ENCODE measurements at places on chromosomes 6 and 20.

GRCh38 chr6:170522565-170523183 is 30.4 kb downstream of the PSMB1 start:
- DNase-seq, result peak; percentile 22

DNA sequence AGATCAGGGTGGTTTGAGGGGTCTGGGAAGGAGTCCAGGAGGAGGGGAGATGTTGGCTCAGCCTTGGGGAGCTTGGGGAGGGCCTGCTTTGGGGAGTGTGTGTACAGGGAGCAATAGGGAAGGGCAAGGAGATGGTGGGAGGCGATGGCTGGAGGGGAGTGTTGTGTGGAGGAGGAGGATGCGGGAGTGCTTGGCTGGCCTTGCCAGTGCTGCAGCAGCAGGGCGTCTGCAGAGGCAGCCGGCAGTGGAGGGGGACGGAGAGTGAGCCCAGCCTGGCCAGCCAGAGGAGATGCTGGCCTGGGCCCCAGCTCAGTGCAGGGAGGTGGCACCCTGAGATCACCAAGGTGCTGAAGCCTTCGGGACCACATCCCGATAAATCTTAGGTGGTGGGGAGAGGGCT is 3.9 kb downstream of the IP6K3 start:
- no peak for DNase-seq

DNA sequence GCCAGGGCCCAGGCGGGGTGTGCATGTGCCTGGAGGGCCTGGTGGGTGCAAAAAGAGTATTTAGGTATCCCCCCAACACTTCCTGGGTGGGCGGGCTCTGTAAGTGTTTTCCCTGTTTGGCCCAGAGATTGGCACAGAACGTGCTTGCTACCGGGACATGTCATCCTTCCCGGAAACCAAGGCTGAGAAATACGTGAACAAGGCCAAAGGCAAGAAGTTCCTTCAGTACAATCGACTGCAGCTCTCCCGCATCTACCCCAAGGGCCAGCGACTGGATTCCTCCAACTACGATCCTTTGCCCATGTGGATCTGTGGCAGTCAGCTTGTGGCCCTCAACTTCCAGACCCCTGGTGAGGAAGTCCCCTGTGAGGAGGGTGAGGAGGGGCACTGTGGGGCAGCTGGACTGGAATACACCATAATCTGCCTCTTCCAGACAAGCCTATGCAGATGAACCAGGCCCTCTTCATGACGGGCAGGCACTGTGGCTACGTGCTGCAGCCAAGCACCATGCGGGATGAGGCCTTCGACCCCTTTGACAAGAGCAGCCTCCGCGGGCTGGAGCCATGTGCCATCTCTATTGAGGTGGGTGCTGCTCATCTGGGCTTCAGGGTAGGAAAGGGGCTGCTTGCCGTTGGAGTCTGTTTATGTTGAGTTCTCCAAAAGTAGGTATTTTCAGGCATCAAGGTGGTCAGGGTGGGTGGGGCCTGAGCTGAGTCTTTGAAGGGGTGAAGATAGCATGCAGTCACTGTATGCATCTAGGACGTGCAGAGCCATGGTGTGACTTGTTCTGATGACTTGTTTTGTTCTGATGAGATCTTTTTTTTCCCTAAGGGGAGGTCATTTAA is 35.2 kb downstream of the PLCG1 start:
- no peak for DNase-seq

DNA sequence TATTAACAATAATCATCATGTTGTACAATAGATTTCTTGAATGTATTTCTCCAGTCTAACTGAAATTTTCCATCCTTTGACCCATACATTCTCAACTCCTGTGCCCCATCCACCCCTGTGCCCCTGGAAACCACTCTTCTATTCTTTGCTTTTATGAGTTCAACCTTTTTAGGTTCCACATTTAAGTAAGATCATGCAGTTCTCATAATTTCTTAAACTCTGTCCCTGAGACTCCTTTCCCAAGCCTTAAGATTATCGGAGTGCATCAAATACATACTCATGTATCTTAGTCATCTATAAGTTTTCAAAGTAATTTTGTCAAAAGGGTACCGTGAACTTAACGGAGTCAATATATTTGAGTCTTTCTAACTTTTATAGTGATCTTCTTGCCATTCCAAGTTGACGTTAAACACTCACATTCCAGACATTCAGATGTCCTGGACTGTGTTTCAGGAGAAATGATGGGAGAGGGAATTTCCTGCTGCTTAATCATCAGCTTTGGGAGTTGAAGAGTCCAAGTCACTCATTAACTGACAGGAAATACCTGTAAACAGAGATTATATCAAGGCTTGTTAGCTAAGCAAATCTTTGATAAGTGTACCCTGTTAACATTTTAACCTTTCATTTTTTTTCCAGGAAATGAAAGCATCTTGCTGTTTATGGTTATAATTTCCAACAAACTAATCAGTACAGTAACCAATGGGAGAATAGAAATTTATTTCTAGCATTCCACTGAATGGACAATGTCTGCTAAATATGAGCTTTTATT is 73.3 kb downstream of the ADGRG6 start:
- DNase-seq, result peak; percentile 92

- DNase-seq, result no peak
These were observed 199.8 kb upstream of the SASH1 start for GRCh38 chr6:148142821-148143220.

GRCh38 chr6:25486550-25486949 is 165.5 kb upstream of the SCGN start:
- DNase-seq, result peak; percentile 28

DNA sequence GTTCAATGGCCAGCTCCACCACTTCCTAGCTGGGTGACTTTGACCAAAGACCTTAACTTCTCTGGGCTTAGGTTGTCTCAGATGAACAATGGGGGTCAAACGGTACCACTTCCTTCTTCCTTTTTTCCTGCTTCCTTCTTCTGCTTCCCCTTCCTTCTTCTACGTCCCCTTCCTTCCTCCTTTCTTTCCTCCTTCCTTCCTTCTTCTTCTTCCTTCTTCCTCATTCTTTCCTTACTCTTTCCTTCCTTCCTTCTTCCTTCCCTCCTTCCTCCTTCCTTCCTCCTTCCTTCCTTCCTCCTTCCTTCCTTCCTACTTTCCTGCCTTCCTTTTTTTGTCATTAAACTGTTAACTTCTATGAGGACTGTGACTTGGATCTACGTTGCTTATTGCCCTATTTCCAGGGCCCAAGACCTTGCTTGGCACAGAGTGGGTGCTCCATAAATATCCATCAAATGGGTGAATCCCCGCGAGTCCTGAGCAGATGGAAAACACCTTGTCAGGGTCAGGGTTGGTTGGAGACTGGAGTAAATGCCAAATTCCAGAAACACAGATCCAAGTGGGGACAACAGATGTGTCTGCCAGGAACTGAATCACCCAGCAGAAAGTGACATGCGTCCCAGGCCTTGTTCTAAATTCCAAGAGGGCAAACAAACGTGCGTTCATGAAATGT is 243.3 kb downstream of the PREX1 start:
- no peak for DNase-seq

- DNase-seq, result no peak
These were observed 64.4 kb downstream of the EZR start for GRCh38 chr6:158754738-158755137.

GRCh38 chr6:126770176-126770575 is 348.3 kb upstream of the RSPO3 start:
- DNase-seq, result no peak

DNA sequence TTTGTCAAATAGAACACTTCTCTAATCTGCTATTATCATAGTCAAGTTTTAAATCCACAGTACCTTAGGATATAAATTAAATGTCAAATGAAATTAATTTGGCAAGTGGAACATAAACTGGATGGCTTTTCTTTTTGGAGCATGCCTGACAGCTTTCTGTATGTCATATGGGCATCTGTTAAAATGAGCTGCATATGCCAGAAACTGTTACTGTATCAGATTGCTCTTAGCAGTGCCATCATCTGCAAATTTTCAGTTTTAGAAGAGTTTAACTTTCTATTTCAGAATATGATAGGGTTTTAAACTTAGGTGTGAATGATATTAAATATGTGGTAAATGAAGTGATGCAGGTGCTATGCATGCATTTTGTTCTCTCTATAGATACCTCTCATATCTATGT is 3.4 kb upstream of the EEF1E1 start:
- no peak for DNase-seq

GRCh38 chr6:56550301-56550700 is 92.4 kb downstream of the DST start:
- no peak for DNase-seq

GRCh38 chr20:11870411-11870810 is 47.3 kb upstream of the BTBD3 start:
- DNase-seq, result no peak

DNA sequence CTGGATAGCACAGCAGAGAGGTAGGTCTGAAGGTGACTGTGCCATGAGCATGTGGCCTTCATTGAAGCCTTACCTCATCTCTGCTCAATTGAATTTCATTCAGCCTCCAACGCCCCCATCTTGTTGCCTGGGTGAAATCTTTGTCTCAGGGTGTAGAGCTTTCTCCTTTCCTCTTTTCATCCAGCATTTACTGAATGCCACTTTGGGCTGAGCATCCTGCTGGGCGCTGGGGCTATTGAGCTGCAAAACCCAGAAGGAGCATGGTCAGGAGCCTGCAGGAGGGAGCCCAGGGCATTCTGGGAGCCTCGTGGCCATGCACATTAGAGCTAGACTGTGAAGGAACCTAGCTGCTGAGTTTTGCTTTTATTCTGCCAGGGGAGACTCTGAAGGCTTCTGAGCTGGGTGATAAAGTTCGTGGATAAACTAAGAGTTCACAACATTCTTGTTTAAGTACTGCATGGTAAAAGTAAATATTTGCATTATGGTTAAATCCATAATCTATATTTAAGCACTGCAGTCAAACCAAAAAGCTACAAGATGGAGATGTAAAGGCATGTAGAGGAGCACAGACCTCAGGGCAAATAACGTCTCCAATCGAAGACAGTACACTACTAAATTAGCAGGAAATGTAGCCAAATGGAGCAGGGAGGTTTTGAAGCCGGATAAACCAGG is 13.2 kb upstream of the ASXL1 start:
- DNase-seq, result no peak

DNA sequence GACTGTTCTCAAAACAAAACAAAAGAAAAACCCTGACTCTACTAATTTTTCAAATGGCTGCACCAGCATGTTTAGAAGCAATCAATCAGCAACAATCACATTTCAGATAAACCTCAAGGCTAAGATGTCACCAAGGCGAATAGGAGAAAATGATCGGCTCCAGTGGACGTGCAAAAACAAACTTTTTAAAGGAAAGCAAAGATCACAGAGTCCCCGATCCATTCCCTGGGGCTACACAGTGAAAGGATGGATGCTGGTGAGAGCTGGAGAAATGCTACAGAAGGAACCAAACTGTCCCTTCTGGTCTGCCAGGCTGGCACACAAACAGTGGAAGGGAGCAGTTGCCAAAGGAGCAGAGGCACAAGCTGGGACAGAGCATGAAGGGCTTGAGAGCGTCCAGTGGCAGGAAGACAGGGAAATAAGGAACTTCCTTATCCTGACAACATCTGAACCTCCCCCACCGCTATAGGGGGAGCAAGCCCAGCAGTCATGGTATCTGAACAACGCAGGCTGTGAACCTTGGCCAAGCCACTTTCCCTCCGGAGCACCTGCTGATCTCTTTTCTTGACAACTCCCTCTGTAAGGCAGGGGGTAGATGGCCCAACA is 73.7 kb upstream of the HIVEP1 start:
- no peak for DNase-seq

DNA sequence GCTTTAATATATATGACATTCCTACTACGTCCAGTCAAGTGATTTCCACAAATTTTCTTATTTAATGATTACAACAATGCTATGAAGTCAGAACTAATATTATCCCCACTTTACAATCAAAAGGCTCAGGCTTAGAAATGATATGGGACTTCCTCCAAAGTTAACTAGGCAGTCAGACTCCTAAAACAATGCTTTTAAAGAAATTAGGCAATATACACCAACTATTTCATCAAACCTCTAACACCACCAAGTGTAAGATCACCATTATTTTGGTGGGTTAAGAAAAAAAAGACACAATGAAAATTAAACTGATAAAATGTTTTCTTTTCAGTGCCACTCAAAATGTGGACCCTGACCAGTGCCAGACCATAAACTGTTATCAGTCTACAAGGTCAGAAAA is 256.1 kb upstream of the RUNX2 start:
- no peak for DNase-seq

DNA sequence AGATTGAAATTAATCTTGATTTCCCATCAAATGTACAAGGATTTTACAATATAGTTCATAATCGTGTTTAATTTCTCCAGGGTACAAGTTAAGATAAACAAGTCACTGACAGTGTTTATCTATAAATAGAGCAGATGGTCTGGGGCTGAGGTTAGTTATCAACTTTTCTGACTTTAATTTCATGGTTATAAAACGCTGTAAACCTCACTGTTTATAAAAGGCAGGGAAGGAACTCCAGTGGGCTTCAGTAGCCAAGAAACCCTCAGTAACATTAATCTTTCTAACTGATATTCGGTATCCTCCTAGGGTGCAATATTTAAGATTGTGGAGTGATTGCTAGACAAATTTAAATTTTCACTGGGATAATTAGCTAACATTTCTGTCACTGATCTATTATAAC is 68.6 kb downstream of the GFRAL start:
- peak; percentile 43 for DNase-seq

- no peak for DNase-seq
These were observed 184.8 kb downstream of the KIF6 start for GRCh38 chr6:39540454-39540853.

- no peak for DNase-seq
These were observed 13.5 kb downstream of the TBC1D7 start for GRCh38 chr6:13314806-13315205.

- DNase-seq, result no peak
These were observed 193.2 kb downstream of the ARHGAP18 start for GRCh38 chr6:129516787-129517186.

DNA sequence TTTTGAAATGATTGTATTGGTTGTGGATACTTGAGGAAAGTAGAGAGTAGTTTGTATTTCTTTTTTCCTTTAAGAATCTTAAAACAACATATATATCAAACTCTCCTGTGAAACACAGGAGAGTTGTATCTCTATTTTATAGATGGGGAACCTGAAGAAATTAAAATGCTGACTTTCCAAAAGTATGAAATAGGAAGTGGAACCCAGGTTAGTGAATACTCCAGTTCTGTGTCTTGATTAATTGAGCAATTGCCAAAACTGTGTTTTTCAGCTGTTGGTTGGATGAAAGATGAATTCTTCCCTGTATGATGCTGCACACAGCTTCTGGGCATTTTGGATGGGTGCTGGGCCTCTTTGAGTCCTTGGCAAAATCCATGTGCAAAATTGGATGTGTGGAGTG is 86.3 kb downstream of the ARID1B start:
- no peak for DNase-seq
